ENCODE measurements at places on chromosomes 12 and 14. TPM values are rescaled to one million over a fixed set of nuclear protein-coding genes. Genes with fewer than 3 reads are reported as not detected.

The FOXG1 gene
- 1.6 TPM for total RNA-seq

The MYL6B gene
- total RNA-seq = 56.4 TPM

The CNTN1 gene
- total RNA-seq = 1.8 TPM

The DPF3 gene
- total RNA-seq = 9.3 TPM

The NGB gene
- not detected for total RNA-seq

The SLC38A2 gene
- 767 TPM for total RNA-seq

The KLRK1 gene
- not detected for total RNA-seq

The LRRIQ1 gene
- 0.17 TPM for total RNA-seq

The ACSM4 gene
- not detected for total RNA-seq

The RIMBP2 gene
- total RNA-seq = not detected

The CISTR gene
- total RNA-seq = not detected

The IRAK3 gene
- total RNA-seq = 9.0 TPM

The TSPAN19 gene
- total RNA-seq = not detected

The IFI27 gene
- total RNA-seq = 10.9 TPM

The SALL2 gene
- 5.0 TPM for total RNA-seq

The SMIM41 gene
- total RNA-seq = 0.07 TPM

The BTG1 gene
- total RNA-seq = 61.4 TPM

The PPP4R4 gene
- total RNA-seq = 1.4 TPM

The GDF3 gene
- not detected for total RNA-seq

The PTGES3 gene
- total RNA-seq = 70.5 TPM

The NTS gene
- 0.39 TPM for total RNA-seq

All from smooth muscle cell of the pulmonary artery (primary cell).